ENCODE measurements at places on chromosomes 5 and 9.

GRCh38 chr9:93244101-93244500 lies 60.2 kb downstream of the WNK2 start:
- DNase-seq, result no peak

DNA sequence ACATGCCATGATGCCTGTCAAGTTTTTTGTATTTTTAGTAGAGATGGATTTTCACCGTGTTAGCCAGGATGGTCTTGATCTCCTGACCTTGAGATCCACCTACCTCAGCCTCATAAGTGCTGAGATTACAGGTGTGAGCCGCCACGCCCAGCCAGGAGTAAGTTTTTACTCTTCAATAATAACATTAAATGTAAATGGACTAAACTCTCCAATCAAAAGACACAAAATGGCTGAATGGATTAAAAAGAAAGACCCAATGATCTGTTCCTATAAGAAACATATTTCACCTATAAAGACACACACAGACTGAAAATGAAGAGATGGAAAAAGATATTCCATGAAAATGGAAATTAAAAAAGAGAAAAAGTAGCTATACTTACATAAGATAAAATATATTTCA lies 37.2 kb upstream of the ISOC1 start:
- no peak for DNase-seq

DNA sequence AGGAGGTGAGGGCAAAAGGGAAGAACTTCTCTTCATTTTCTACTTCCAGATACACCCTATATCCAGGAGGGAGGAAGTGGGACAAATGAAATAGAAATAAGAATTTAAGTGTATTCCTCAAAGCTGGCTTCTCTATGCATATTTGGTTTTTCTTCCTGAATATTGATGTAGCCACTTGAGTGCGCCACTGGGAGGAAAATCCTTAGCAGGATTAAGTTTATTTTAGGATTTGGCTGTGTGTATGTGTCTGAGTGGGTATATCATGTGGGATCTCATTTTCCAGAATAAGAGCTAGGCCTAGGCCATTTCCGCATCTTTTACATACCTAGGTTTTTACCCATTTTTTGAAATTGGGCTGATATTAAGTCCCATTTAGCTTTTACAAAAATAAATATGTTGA lies 42.5 kb downstream of the MAP1B start:
- DNase-seq, result no peak

- DNase-seq, result peak; percentile 54
These were observed 84.5 kb downstream of the RFX3 start for GRCh38 chr9:3441197-3441816.

DNA sequence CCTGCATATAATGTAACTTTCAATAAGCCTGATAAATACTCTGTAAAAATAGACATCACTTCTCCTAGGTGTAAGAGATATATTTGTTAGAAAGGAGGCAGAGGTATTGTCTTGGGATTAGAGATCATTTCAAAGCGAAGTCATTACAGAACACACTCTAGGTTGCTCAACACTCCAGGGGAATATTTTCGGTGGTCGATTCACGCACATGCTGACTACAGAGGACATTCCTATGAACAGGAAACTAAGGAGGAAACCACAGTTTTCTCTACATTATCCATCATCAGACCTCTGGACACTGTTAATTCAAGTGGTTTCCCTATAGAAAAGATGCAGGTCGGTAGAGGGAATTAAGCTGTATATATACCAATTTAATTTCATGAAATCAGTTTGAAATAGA lies 370.0 kb downstream of the NDUFS4 start:
- DNase-seq, result no peak

DNA sequence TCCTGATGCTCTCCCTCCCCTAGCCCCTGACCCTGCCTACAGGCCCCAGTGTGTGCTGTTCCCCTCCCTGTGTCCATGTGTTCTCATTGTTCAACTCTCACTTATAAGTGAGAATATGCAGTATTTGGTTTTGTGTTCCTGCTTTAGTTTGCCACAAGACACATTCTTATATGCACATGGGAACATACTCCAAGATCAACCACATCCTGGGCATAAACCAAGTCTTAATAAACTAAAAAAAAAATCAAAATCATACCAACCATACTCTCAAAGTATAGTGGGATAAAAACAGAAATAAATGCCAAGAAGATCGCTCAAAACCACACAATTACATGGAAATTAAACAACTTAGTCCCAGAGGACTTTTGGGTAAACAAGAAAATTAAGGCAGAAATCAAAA lies 11.2 kb upstream of the ZCCHC9 start:
- no peak for DNase-seq

DNA sequence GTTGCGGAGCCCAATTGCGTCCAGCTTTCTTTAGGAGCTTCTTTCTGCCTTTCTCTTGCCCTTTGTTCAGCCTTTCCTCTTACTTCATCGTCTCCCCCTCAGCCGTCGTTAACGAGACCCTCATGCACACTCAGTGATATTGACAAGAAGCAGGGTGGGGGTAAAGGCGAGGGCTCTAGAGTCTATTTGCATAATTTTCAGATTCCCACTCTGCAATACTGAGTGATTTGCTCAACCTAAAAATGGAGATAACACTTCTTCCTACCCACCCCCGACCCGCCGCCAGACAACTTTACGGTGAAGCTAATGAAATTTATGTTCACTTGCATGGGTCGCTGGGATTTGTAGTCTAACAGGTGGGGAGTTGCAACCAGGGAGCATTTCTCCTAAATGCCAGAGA lies 1.3 kb upstream of the TBC1D2 start:
- DNase-seq, result peak; percentile 15

DNA sequence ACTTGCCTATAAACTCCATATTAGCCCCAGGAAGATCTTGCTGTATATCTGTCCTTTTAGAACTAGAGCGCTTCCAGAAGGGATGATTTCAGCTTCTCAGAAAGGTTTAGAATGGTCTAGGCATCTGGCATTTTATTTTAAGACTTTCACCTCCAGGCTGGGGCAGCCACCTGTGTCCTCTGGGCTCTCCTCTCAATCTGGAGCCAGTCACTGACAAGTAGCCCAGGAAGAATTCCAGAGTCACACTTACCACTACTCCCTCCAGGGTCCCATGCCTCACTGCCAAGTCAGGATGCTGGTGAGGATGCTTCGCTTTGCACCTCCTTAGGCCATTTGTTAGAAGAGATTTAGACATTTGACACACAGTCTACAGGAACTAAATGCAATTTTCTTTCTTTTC lies 20.8 kb downstream of the B4GALT1 start:
- DNase-seq, result no peak

- no peak for DNase-seq
These were observed 547.6 kb upstream of the WWC1 start for GRCh38 chr5:167743695-167744464.

DNA sequence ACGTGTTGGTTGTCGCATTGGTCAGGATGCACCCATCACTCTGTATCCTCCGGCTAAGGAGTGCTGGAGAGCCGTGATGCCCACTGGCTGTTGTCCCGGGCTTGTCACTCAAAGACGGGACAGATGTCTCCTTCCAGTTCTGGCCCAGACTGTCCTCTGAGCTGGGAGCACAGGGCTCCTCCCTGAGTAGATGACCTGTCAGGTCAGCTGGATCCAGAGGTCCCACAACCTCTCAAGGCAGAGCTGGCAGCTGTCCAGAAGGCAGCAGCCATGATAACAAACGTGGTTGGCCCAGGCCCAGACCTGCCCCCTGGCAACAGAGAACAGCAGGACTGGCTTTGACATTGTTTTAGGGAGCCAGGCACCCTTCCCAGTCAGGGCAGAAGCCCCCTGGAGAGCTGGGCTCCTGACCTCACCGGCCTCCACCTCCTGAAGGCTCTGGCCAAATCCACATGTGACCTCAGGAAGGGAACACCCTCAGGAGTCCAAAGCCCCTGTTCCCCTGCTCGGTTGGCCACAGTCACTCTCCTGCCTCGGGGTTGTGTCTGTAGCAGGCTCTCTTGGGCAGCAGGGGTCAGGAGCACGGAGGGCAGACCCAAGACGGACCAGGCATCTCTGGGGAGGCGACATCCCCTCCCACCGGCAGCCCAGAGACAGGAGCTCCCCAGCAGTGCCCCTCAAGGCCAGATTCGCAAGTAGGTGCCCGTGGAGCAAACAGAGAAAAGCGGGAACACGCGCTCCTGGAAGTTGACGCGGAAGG lies 10.3 kb downstream of the TRIM7 start:
- no peak for DNase-seq

- DNase-seq, result no peak
These were observed 211.2 kb upstream of the DAPK1 start for GRCh38 chr9:87286506-87286905.

- no peak for DNase-seq
These were observed 83.3 kb downstream of the SUSD1 start for GRCh38 chr9:112091810-112092209.

DNA sequence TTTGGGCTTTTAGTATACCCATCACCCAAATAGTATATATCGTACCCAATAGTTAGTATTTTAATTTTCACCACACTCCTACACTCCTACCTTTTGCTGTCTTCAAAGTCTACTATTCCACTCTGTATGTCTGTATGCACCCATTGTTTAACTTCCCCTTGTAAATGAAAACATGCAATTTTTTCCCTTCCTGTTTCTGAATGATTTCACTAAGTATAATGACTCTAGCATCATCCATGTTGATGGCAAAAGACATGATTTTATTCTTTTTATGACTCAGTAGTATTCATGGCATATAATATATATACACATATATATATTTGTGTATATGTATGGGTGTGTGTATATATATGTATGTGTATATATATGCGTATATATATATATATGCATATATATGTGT lies 63.1 kb upstream of the FAM174A start:
- no peak for DNase-seq

- DNase-seq, result no peak
These were observed 36.6 kb downstream of the BICD2 start for GRCh38 chr9:92727716-92728700.

DNA sequence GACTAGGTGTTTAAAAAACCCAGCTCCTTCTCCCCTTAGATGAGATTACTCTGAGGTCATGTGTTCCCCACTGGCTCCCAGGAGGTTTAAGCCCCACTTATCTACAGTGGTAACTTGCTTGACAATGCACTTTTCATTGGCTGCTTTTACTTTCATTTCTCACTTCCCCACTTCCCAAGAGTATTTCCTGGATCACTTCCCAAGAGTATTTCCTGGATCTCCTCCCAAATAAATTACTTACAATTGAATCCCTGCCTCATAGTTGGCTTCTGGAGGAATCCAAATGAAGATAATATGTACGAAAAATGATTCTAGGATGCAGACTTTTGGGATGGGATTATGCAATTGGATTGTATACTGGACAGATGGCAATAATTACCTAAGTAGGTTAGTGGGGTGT lies 47.1 kb upstream of the CHSY3 start:
- no peak for DNase-seq

DNA sequence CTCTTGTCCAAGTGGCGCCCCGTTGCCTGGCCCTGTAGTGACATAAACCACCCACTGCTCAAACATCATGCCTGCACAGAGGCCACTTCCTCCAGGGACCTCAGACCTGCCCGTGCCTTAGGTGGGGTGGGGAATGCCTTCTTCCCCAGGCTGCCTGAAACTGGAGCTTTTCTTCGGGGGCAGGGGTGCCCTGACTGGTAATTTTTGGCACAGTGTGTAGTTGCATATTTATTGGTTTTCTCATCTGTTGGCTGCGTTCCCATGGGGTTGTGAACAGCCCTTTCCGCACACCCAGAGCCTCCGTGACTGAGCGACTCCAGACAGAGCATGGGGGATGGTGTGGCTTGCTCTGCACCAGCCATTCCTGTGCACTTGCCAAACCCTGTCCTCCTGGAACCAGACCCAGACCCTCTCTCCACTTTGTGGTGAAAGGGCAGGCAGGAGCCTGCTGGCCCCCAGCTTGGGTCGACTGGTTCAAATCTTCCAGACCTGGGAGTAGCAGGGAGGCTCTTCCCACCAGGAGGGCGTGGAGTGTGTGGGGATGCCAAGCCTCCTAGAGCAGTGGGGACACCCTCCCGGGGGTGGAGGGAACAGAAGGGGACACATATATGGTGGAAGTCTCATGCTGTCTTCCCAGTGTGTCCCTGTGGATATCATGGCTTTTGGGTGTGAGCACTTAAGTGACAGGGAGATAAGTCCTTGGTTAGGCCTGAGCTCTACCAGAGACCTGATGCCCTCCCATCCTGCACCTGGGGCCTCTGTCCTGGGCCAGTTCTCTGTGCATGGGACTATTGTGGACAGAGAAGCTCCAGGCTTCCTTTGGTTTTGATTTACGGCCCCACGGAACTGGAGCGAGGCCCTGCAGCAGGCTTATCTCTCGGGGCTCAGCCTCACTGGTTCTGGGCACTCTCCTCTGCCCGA lies 39.6 kb downstream of the WNK2 start:
- no peak for DNase-seq
